ENCODE measurements at places on chromosomes 7 and 10. TPM values are rescaled to one million over a fixed set of nuclear protein-coding genes. Genes with fewer than 3 reads are reported as not detected.

Gene TMEM178B
- total RNA-seq: 0.16 TPM

Gene FAM25C
- not detected for total RNA-seq

Gene ELN
- 673 TPM for total RNA-seq

Gene STN1
- total RNA-seq: 44.8 TPM

Gene NME8
- total RNA-seq: 1.3 TPM

Gene CYP26C1
- total RNA-seq: 0.42 TPM

Gene SPDYE5
- total RNA-seq: not detected

Gene OR13A1
- not detected for total RNA-seq

Gene SH3PXD2A
- 90.7 TPM for total RNA-seq

GRCh38 chr10:49382826-49383225 lies 13.1 kb downstream of the DRGX start:
- no peak for DNase-seq

GRCh38 chr7:149783386-149784250 lies 10.2 kb upstream of the ZNF467 start:
- peak; percentile 38 for DNase-seq

GRCh38 chr10:122044045-122044661 lies 55.2 kb downstream of the TACC2 start:
- DNase-seq: no peak

DNA sequence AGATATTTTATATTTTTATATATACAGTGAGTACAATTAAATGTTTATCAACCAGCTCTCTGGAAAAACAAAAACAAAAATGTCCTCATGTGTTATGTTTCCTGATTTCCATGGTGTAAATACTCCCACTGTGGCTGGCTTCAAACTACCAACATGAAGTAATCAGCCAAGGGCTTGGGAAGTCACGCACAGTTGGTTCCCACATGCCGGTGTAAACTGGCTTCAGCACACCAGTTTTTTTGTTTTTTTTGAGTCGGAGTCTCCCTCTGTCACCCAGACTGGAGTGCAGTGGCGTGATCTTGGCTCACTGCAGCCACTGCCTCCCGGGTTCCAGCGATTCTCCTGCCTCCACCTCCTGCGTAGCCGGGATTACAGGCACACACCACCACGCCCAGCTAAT lies 11.8 kb downstream of the OSBPL3 start:
- DNase-seq: no peak

GRCh38 chr10:89363729-89364442 lies 14.0 kb upstream of the IFIT1B start:
- no peak for DNase-seq

DNA sequence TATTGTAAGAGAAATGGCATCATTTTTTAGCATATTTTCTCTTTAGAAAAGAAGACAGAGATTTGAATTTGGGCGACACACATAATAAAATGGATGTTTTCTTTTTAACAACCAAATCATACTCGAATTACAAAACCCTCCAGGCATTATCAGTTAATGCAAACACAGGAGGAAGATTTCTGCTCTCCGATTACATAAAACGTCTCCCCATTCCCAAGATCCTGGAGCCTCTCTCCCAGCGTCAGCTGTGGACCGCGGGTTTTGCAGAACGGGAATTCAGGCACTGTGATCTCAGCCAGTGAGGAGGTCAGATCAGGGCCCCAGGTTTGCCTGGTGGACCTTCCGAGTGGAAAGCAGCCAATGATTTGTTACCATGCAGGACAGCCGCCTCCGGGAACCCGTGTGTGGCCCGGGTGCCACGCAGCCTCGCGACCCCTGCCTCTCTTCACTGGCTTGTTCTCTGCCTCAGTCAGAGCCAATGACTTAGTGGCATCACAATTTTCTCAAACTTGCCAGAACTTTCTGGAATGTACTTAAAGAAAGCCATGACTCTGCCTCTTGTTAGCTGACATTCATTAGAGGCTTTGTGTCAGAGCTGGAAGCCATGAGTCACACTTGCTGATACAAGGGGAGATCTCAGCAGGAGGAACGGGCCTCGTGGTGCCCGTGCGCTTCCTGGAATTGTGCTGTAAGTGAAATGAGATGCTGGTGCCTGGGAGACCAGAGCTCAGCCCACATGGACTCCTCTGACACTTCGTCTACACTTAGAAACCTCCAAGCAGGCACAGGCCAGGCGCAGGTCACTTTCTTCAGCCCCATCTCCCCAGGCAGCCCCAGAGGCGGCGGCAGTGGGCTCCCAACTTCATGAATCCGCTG lies 246.1 kb downstream of the KLF6 start:
- DNase-seq: peak; percentile 16

DNA sequence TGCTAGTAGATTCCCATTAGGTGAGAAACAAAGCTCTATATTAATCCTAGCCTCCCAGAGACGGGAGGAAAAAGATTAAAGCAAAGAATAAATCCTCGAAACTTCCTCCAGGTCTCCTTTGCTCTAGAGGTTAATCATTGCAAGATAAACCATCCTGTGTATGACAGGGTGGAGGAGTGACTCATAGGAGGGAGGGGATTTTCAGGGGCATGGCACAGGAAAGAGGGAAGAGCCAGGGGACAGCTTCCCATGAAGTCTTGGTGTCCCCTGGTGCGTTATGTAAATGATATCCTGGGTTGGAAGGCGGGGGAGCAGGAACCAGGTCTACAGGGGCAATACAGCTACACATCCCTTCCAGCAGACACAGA lies 780 bp downstream of the CYP3A5 start:
- DNase-seq: no peak

DNA sequence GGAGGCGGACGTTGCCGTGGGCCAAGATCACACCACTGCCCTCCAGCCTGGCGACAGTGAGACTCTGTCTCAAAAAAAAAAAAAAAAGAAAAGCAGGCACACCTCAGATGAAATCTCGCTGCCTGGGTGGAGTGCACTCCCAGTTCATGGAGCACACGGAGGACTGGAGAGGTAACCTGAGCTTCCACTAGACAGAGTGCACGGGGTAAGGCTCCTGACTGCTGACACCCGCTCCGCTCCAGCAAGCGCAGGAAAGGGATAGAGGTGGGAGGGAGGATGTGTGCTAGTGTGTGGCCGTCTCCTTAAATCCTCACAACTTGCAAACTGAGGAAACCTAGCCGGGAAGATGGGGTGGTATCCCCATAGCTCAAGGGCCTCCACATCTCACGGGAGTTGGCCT lies 50.8 kb downstream of the FAM53B start:
- DNase-seq: no peak

DNA sequence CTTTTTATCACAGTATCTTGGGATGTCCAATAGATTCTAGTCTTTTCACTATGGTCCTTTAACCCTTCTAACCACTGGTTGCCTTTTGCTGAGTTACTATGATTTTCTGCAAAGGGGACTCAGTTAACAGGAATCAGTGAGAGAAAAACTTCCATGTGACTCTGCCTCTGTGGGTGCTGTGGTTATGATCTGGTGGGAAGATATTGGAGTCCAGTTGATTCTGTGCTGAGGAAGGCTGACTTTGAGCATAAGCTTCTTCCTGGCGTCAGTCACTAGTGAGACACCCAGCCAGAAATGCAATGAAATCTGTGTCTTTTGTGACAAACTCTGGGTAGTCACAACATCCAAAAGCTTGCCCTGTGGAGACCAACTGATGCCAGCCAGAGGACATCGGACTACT lies 648.0 kb downstream of the SUGCT start:
- no peak for DNase-seq

DNA sequence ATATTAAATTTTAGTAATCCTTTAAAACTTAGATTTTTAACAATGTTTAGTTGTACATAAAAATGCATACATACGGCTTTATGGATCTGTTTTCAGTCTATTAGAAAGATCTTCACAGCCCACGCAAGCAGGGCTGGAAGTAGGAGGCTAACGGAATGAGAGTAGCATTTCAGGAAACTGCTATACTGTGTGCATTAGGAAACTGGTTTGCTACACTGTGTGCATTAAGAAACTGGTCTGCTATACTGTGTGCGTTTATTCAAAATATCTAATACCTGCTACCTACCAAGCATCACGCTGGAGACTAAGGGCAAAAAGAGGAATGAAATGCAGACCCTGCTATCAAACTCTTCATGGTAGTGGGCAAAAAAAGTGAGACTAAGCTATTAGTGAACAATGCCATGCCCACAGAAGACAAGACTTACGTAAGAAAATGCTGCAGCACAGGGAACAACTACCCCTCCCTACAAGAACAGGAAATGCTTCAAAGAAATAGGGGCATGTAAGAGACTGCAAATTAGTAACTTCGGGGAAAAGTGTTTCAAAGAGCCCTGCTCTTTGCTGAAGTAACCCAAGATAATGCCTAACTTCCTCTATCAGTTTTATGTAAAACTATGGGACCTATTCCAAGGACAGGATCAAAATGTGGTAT lies 11.3 kb downstream of the RAB11FIP2 start:
- no peak for DNase-seq

DNA sequence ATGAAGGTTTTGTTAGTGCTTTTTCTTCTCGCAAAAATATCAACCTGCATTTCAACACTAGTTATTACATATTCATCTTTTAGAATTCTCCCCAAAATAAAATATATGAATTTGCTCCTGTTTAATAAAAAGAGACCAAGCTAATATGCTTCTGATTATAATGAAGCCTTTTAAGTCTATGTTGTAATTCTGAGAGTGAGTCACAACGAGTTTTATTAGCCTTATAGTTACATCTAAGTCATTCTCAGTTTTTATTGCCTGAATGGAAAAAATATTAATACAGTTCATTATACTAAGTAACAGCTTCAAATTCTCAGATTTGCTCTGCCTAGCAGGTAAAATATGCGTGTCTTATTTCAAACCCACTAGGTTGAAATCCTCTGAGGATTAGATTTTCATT lies 152.4 kb upstream of the CELF2 start:
- no peak for DNase-seq

DNA sequence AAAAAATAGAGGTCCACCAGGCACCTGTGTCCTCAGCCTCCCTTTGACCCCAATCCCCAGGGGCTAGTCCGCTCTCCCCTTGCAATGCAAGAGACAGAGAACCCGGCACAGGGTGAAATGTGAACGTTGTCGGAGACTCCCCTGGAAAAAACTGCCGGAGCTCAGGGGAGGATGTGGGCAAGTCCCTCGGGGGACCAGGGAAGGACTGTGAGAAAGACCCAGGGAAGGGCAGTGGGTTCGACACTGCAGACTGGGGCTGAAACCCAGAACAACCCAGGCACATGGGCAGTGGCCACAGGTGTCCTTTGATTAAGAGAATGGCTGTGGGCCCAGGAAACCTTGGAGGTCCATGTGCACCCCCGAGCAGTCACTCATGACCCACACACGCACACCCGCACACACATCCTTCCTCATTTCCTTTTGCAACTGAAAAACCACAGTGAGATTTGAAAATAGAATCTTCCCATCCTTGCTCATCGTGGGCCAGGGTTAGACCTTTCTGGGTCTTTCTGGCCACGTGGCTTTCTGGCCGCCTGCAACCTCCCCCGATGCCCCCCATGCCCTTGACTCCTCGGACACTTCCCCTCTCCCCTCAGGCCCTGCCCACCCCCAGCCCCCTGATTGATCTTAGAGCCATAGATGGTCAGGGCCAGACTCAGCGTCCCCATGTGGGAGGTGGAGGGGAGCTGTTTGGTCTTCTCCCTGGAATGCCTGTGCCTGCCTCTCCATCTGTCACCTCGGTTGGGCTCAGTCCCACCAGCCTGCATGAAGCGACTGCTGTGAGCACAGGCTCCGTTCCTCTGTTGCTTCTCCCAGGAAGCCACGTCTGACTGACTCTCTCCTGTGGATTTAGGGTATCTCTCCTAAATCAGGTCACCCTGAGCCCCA lies 7.9 kb downstream of the LAT2 start:
- DNase-seq: no peak

GRCh38 chr7:108016841-108017775 lies 14.1 kb upstream of the LAMB1 start:
- DNase-seq: no peak

GRCh38 chr7:49636400-49636799 lies 137.0 kb upstream of the VWC2 start:
- no peak for DNase-seq

GRCh38 chr10:34670081-34670480 lies 145.0 kb downstream of the PARD3 start:
- no peak for DNase-seq

DNA sequence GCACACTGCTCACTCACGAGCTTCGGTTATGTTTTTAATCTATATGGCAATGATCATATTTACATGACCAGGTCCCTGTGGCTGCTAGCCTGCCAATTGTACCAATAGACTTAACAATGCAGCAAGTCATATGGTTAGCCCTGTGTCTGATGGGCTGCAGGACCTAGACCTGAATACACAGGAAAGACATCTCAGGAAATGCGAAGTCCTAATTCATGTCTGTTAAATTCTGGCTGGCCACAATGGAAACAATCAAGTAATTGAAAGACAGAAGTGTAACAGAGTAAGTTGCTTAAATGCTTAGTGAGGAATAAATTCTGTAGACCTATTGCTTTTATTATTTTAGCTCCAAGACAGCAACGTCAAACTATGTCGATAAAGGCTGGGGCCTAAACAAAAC lies 112.4 kb upstream of the FZD8 start:
- no peak for DNase-seq

DNA sequence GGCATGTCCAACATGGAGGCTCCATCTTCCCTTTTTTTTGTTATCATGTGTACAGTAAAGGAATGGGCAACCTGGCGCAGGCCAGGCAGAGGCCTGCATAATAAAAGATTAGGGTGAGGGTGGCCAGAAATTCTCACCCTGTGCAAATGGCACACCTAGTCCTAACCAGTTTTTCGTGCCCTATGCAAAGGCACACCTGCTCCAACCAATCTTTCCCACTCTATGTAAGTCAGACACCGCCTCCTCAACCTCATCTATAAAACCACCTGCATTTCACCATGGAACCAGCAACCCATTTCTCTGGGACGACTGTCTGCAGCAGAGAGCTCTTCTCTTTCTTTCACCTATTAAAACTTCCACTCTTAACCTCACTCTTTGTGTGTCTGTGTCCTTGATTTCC lies 16.1 kb downstream of the TBATA start:
- no peak for DNase-seq

DNA sequence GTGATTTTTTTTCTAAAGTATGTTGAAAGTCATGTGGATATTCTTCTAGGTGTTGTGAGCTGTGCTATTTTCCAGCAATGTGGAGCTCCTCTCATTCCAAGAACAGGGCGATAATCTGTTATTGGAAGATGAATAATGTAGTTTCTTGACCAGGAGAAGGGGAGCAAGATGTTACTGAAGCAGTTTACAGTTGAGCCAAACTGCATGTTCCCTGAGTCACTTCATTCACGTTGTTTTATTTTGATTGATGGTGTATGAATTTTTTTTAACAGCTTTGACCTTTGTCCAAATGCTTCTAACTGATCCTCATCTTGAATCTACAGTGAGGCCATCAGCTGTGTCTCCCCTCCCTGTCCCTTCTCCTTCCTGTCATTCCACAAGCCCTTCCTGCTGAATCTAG lies 277.1 kb upstream of the KLF6 start:
- DNase-seq: no peak

DNA sequence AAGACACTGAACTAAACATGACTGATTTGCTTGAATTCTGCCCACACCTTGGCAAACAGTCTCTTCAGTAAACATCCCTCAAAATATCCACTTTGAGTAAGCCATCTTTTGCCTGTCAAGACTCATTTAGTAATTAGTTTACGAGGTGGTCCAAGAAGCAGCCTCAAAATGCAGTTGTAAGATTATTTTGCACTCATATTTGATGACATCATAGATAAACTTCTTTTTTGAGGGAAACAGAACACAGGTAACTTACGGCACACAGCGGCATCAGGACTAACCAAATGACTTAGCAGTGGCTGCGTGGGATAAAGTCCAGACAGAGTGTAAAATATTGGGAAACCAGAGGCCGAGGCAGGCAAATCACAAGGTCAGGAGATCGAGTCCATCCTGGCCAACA lies 41.8 kb upstream of the STEAP1B start:
- no peak for DNase-seq
